ENCODE measurements at places on chromosomes 1 and 21.

- no peak for DNase-seq
Observed at GRCh38 chr1:191099696-191100095, 622.0 kb upstream of the BRINP3 start.

GRCh38 chr1:157976888-157977287 is 16.6 kb upstream of the KIRREL1 start:
- no peak for DNase-seq

GRCh38 chr21:43361493-43362296 is 65.2 kb downstream of the SIK1 start:
- DNase-seq: no peak

DNA sequence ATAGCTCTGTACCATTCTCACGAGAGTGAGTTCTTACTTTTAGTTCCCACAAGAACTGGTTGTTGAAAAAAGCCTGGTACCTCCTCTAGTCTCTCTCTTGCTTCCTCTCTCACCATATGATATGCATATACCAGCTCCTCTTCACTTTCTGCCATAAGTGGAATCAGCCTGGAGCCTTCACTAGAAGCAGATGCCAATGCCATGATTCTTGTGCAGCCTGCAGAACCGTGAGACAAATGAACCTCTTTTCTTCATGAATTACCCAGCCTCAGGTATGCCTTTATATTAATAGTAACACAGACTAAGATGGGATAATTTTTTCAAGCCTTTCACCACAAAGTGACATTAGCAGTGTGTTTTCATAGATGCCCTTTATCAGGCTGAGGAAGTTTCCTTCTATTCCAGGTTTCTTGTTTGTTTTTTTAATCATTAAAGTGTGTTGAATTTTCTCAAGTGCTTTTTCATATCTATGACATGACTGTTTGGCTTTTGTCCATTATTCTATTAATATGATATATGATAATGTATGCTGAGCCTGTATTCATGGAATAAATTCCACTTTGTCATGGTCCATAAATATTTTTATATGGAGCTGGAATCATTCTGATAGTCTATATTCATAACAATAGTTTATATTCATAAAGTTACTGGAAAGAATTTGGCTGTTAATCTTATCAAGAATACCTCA is 40.7 kb upstream of the C1orf185 start:
- no peak for DNase-seq

DNA sequence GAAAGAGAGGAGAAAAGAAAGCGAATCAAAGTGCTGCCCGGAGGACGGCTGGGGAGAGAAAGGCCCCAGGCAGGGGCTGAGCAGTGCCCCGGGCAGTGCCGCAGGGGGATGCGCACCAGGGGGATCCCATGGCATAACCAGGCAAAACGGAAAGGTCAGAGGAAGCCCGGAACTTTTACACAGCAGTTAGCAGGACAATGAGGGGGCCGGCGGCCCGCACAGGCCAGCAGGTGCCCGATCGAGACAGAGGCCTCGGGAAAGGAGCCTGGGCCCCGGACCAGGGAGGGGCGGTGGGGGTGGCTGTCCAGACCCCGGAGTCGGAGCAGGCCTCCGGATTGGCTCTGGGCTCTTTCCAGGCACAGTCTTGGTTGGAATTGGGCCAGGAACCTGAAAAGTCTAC is 86.8 kb downstream of the CASZ1 start:
- DNase-seq: no peak

- DNase-seq: no peak
Observed at GRCh38 chr1:33385251-33385650, 45.6 kb downstream of the PHC2 start.

DNA sequence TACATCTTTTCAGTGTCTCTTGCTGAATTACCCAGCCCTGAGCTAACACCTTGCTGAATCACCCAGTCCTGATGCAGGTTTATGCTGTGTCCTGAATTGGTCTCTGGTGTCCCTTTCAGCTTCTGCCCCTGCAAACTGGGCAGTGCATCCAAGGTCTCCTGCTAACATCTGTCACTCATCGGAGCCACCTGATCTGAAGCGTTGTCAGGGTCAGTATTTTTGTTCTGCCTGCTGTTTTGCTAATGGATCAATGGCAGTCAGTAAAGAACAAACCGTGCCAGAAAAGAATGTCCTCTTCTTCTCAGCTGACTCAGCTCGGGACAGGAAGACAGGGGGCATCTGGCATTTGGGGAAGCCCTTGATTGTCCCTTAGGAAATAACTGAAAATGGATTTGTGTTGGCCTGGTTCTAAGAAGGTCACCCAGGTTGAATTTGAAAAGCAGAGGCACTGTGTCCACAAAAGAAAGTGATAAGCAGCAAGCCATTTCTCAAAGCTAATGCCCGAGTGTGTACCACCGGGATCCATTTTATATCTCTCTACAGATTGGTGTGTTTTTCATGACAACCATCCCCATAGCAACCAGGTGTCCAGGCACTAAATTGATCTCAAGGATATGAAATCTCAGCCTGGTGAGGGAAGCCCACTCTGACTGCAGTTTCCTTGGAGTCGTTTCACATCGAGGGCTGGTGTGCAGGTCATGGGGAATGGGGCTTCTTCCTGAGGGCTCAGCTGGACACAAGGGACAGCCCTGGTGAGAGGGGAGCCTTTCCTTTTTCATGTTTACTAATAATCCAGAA is 109.7 kb upstream of the IRF2BP2 start:
- DNase-seq: no peak

DNA sequence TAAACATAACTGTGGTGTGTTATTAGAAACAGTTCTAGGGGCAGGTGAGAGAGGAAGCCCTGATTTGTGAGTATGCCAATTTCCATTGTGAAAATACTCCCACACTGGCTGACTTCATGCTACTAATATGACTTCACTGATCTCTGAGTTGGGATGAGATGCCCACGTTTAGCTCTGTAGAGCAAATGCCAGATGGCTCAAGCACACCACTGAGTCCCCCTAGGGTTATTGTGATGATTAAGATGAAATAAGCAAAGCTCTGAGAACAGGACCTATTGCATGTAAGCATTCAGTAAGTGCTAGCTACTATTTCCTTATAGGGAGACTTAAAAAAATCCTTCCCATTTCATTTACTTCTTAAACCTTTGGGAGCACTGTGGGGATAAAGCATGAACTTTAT is 117.6 kb downstream of the CENPF start:
- DNase-seq: no peak

DNA sequence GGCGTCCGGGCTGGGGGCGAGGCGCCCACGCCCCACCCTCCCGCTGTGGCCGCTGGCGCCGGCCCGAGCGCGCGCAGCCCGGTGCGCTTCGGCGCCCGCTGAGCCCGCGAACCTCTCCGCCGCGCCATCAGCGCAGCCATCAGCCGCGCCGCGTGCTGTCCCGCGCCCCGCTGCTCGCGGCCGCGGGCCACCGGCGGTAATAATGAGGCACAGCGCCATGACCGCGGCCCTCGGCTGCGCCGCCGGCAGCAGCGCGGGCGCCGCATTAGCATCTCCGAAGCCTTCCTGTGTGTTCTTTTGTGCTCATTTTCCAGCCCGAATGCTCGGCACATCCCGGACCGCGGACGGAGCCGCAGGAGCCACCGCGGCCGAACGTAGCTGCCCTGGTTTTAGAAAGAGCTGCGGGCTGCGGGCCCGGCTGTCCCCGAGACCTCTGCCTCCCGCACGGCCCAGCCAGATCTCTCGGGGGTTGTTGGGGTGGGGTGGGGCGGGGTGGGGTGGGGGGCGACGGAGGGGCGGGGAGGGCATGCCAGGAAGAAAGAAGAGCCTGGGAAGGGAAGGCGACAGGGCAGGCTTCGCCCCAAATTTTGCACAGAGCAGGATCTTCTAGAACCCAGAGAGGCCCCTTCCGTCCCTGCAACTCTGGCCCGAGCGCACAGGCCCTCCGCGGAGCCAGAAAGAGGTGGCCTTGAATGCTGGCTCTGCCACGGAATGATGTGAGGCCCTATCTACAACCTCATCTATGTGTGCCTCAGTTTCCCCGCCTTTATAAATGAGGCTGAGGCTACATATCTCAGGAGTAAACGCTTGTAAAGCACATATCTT is 55.3 kb downstream of the RRAGC start:
- no peak for DNase-seq
